ENCODE measurements at places on chromosomes 12 and 14. TPM values are rescaled to one million over a fixed set of nuclear protein-coding genes. Genes with fewer than 3 reads are reported as not detected.

The ACACB gene
- 130 TPM for total RNA-seq

The EIF2B2 gene
- 22.8 TPM for total RNA-seq

The CDKL1 gene
- total RNA-seq: 30.7 TPM

The PLBD1 gene
- total RNA-seq: 29.0 TPM

The SIX1 gene
- 3.7 TPM for total RNA-seq

DNA sequence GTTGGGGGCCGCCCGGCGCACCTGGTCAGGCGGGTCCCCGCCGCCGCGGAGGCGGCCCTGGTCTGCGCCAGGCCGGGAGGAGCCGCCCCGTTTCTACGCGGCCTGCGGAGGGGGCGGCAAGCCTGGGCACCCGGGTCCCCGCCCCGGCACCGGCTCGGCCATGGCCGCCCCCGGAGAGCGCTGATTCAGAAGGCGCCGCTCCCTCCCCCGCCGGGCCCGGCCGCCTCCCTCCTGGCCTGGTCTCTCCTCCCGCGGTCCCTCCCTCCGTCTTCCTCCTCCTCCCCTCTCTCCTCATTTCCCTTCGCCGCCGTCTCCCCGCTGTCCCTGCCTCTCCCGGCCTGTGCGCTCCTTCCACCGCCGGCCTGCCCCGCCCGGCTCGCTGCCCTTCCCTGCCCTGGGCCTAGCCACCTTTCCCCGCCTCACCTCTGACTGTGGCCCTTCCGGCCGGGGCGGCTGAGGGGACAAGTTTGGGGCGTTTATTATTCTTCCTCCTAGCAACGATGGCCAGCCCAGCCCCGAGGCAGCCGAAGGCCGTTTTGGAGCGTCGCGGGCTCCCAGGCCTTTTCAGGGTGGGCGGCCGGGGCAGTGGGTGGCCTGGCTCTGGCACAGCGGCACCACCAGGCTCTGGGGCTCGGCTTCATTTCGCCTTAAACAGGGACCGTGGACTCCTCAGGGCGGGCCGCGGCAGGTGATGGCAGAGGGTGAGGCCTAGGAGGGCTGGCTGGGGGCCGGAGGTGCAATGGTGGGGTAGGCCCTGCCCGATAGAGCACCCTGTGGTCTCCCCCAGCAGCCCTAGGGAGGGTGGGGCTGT is 768 bp downstream of the CEP170B start:
- no peak for DNase-seq

DNA sequence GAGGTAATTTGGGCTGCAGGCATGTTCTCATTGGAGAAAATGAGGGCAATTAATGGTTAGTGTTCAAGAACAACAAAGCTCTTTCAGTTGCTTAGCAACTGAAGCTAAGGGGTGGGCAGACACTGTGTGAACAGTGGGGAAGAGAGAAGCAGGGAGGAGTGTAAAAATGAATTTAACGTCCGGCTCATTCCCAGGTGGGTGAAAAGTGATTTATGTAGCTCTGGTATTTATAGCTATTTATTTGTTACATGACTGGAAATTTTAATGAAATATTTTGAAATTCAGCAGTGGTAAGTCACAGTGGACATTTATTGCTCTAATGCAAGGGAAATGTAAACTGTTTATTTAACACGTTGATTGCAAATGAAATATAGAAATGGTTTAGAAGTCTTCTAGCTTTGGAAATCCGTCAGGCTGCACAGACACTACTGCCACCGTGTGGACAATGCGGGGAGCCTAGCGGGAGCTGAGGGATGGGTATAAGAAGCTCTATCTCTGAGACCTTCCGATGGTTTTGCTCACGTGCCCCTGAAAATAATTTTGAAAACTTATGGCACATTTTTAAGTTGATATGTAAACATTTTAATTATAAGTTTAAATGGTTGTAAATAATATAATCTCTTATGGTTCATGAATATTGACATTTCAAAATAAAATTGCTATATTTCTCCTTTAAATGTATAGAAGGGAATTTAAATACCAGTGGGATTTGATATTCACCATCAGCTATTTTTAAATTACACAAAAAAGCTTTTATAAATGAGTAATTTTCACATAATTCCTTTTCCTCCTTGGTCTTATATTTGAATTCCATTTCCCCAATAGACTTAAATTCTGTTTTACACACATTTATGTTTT is 54.4 kb downstream of the E2F7 start:
- no peak for DNase-seq

- DNase-seq: no peak
Measured at GRCh38 chr14:67733616-67734015, 31.9 kb downstream of the RDH12 start.

GRCh38 chr12:43912859-43913258 is 77.0 kb downstream of the TMEM117 start:
- no peak for DNase-seq

DNA sequence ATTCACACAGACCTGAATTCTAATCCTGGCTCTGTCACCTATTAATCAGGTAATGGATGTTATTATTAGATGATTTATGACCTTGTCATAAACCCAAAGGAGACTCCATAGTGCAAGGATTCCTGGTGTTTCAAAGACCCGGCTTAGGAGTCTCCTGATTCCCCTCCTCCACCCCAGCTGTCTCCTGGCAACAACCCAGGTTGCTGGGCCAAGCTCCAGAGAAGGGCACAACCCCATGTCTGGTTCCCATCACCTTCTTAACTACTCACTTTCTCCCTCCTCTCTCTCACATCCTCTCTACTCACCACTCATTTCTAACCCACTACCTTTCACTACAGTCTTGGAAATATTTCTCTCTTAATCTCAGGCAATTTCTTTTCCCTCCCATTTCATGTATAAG is 41.6 kb downstream of the RHOJ start:
- no peak for DNase-seq

- DNase-seq: no peak
Measured at GRCh38 chr12:1523558-1524050, 70.8 kb downstream of the FBXL14 start.

GRCh38 chr12:89547101-89547500 is 21.3 kb upstream of the POC1B start:
- DNase-seq: no peak

DNA sequence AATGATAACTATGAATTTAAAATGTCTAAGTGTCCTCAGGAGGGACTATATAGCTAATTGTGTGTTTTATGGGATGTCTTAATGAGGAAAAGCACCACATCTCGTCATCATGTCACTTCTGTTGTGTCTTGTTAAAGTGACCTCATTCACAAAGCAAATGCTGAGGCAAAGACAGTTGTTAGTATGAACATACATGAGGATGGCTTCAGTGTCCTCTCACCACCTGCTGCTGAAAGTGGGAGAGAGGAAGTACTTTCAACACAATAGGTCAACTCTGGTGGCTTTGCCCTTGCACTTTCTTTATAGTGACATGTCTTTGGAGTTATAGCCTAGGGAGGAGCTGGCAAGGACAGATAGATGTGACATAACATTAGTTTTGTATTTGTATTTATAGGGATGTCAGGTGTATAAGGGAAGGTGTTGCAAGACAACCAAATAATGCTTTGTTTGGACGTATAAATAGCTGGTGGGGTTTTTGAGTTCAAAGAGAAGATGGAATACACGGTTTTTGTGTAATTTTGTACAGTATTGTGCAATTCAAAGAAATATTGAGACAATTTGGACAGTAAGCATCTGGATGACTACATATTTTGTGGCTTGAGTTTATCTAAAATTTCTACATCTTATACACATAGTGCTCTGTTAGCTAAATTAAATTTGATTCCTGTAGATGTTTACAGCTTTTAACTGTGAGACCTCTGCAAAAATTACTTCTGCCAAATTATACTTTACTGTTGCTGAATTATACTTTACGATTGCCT is 131.7 kb upstream of the ATP2B1 start:
- no peak for DNase-seq

- no peak for DNase-seq
Measured at GRCh38 chr12:77133566-77133965, 68.2 kb upstream of the E2F7 start.
